ENCODE measurements at places on chromosomes 12 and 14.

- no peak for DNase-seq
Measured at GRCh38 chr12:63982604-63983295, 138.2 kb downstream of the SRGAP1 start.

- DNase-seq: no peak
Measured at GRCh38 chr12:57233357-57234232, 4.1 kb downstream of the SHMT2 start.

DNA sequence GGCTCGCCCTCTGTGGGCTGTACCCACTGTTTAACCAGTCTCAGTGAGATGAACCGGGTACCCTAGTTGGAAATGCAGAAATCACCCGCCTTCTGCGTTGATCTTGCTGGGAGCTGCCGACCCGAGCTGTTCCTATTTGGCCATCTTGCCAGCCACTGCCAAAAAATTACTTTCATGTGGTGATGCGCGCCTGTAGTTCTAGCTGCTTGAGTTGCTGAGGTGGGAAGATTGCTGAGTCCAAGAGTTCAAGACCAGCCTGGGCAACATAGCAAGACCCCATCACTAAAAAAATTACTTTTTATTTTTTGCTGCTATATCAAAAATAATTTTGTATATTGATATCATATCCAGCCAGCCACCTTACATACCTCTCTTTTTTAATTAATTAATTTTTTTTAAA is 18.4 kb downstream of the BRMS1L start:
- no peak for DNase-seq

DNA sequence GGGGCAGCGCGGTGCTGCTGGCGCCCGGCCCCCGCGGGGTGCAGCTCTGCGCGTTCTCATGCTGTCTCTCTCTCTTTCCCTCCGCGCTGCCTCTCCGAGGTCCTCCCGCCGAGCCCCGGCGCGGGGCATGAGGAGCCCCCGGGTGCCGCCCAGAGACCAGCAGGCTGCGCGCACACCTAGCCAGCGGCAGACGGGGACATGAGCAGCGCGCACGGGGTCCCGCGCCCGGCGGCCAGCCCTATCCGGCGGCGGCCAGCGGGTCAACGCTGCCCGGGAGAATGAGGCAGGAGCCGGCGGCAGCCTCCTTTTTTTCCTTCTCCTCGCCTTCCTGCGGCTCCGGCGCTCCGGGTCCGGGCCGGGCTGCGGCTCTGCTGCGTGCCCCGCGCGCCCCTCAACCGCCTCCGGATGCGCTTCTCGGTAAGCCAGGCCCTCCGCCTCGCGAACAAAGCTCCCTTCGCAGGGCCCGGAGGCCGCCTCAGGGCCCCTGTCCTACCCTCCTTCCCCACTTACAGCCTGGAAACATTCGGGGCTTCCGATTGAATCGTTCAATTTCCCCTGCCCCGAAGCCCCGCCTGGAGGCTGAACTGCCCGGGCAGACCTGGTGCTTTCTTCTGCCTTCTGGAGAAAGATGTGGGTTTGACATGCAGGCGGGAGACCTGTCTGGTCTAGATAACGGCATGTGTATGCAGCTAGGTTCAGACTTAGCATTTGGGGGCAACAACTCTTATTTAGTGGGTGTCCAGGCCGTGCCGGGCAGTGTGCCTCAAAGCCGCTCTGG is at the start of gene TUNAR:
Gene TUNAR, plus strand, starts transcription at position 72 of the 778 bp plus-strand sequence.
- DNase-seq: no peak

DNA sequence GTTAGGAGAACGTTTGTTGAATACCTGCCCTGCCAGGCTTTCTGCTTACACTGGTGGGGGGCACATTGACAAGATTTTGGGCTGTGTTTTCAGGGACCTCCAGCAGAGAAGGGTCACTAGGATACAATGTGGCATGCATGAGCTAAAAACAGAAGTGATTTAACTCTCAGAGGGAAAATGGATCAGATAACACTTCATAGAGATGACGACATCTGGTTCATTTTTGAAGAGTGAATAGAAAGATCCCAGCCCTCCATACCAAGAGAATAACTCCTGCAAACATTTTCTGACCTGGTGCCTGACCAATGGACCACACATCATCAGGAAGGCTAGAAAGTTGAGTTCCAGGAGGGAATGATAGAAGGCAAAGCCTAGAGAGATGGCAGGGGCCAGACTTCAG is 33.7 kb downstream of the CKB start:
- DNase-seq: no peak
